Activated CD4-positive, alpha-beta T cell treated with anti-CD3 and anti-CD28 coated beads for 36 hours (primary cell): ENCODE measurements at places on chromosomes 2 and 18. TPM values are rescaled to one million over a fixed set of nuclear protein-coding genes. Genes with fewer than 3 reads are reported as not detected.

The LONRF2 gene
- 0.04 TPM for total RNA-seq

The ARHGEF4 gene
- 1.2 TPM for total RNA-seq

The NOSTRIN gene
- not detected for total RNA-seq

The DNAH6 gene
- total RNA-seq = 1.3 TPM

The RIT2 gene
- not detected for total RNA-seq

The IL1F10 gene
- total RNA-seq = not detected

DNA sequence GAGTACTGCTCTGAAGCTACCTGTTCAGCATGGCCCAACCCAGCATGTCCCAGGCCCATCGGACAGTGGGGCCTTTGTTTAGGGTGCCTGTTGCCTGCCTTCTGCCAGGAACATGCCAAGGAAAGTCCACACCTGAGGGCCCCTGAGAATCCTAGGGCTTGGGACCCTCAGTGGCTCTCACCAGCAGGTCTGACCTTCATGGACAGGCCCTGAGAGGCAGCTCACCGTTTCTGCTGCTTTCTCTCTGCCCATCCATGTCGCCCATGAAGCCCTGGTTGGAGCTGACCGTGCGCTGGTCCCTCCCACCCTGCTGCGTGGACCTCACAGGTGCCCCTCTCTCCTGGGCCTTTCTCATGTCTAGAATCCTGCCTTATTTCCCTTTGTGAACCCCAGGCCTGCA is 124.0 kb downstream of the GBX2 start:
- peaks cover 25% of the 10 kb centered on the region for H3K27me3 ChIP-seq
- no peaks in the 10 kb centered on the region for H3K36me3 ChIP-seq
- H3K4me3 ChIP-seq = no peak overlapping the region
- no peak overlapping the region for H3K27ac ChIP-seq
- no peaks in the 10 kb centered on the region for H3K4me1 ChIP-seq
- DNase-seq = no peak

DNA sequence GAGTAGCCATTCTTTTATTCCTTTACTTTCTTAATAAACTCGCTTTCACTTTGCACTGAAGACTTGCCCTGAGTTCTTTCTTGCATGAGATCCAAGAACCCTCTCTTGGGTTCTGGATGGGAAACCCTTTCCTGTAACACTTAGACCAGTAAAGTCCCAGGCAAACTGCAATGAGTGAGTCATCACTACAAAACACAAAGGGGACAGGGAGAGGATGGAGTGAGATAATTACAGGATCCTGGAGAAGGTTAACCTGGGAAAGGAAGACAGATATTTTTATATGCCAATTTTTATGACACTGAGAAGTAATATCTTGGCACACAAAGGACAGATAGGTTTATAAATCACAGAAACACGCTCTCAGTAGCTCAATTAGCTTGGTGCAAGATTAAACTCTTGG is 48.7 kb downstream of the EHD3 start:
- no peak for DNase-seq
- no peak overlapping the region for H3K4me3 ChIP-seq
- no peaks in the 10 kb centered on the region for H3K36me3 ChIP-seq
- peaks cover 9% of the 10 kb centered on the region for H3K4me1 ChIP-seq
- H3K27me3 ChIP-seq = no peaks in the 10 kb centered on the region
- H3K27ac ChIP-seq = no peak overlapping the region

- peak overlapping the region; percentile 96 for H3K27ac ChIP-seq
- peak overlapping the region; percentile 83 for H3K4me3 ChIP-seq
- H3K36me3 ChIP-seq = peaks cover 63% of the 10 kb centered on the region
- no peaks in the 10 kb centered on the region for H3K27me3 ChIP-seq
- H3K4me1 ChIP-seq = peaks cover 66% of the 10 kb centered on the region
- peak; percentile 89 for DNase-seq
These were observed 9.5 kb downstream of the NFATC1 start for GRCh38 chr18:79405019-79405780.

DNA sequence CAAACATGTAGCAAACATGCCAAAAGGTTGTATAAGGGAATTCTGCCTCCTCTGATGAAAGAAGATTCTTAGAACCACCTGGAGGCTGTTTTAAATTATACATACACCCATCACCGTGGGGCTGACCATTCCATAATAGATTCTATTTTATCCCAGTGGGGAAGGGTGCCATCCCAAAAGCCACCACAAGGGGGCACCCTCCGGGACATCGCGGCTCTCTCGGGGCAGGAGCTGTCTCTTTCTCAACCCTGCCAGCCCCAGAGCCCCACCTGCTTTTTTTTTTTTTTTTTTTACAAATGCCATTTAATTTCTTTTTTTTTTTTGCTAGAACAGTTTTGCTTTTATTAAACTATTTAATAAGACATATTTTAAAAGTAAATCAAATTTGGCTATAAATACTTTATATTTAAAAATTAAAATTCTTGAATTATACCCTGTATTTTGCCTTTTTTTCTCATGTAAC is 8.6 kb upstream of the MTCL1 start:
- peak; percentile 84 for DNase-seq
- H3K4me3 ChIP-seq = no peak overlapping the region
- no peaks in the 10 kb centered on the region for H3K4me1 ChIP-seq
- no peaks in the 10 kb centered on the region for H3K36me3 ChIP-seq
- no peak overlapping the region for H3K27ac ChIP-seq

DNA sequence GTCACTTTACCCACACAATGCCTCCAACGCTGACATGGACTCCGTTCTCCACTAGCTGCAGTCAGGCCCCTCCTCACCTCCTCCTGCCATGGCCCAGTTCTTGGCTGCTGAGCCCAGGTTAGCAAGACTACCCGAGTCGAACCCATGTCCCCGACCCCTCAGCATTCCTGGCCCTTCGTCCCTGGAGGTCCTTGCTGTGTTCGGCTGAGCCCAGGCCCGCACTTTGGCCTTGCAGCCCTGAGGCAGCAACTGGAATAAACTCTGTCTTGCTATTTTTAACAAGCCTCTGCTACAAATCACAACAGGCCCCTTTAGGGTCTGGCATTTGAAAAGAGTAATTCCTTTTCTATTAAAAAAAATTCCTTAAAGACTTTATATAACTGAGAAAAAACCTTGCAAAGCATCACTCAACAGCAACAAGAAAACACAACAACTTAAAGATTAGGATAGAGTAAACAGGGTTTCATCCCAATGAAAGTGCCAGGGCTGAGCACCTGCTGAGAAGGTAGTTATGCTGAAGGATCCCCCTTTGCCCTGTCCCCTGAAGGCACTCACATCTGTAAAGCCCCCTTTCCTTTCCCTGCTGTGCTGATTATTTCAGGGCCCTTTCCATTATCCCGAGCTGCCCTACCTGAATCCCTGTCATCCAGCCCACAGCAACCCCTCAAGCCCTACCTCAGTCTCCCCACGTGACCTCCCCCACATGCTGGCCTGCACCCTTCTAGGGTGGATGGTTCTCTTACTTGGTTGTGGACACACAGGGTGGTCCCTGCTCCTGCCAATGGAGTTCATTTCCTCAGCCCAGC is 120.0 kb upstream of the SNTG2 start:
- no peak overlapping the region for H3K4me3 ChIP-seq
- H3K36me3 ChIP-seq = no peaks in the 10 kb centered on the region
- H3K27me3 ChIP-seq = peaks cover 1% of the 10 kb centered on the region
- H3K4me1 ChIP-seq = peaks cover 4% of the 10 kb centered on the region
- no peak overlapping the region for H3K27ac ChIP-seq

DNA sequence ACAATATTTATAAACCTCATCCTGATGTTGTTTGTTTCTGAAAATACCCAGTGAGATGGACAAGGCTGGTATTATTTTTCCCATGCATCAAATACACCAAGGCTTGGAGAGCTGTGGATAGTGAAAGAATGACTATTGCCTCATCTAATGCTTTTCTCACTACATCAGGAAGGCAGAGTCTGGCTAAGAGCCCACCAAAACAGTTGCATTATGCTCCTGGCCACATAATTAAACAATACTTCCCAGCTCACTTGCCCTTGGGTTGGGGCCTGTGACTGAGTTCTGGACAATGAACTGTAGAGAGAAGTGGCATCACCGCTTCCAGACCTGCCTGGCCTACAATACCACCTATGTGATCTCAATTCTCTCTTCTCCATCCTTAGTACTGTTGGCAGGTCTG is 46.4 kb upstream of the REEP1 start:
- no peaks in the 10 kb centered on the region for H3K4me1 ChIP-seq
- H3K27ac ChIP-seq = no peak overlapping the region
- H3K27me3 ChIP-seq = no peaks in the 10 kb centered on the region
- no peaks in the 10 kb centered on the region for H3K36me3 ChIP-seq
- no peak overlapping the region for H3K4me3 ChIP-seq
- DNase-seq = no peak

DNA sequence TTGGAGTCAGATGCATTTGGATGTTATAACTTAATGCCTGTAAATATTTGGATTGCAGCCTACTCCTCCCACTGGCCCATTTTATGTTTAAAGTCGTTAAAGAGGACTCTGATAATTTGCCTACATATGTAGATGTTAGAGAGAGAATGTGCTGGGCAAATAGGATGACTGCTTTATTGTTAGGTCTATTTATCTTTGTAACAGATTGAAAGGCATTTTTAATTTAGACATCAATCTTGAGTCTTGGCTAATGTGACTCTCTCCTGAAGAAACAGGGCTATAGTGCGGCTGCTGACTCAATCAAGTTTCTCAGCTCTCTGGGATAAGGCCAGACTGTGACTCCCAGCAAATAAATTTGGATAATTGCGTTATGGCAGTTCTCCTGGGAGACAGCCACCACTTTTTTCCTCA is 1101.4 kb downstream of the CBLN2 start:
- H3K27ac ChIP-seq = no peak overlapping the region
- no peaks in the 10 kb centered on the region for H3K4me1 ChIP-seq
- no peak for DNase-seq
- no peaks in the 10 kb centered on the region for H3K27me3 ChIP-seq

DNA sequence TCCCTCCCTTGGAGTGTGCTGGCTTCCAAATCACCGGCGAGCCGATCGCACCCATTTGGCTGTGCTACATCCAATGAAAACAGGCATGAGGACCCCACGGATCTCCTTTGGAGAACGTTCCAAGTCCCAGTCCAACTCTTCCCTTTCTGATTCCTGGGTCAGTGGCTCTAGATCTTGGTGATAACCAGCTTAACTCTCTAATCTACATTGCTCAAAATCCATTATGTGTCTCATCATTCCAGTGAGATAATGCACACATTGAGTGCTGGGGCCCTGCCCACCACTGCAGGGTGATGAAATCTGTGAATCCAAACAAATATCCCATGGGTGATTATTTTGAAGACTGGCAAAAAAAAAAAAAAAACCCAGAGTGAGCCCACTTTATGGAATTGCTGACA is 232.7 kb upstream of the COPS8 start:
- no peak for DNase-seq
- H3K4me3 ChIP-seq = no peak overlapping the region
- H3K36me3 ChIP-seq = no peaks in the 10 kb centered on the region
- no peak overlapping the region for H3K27ac ChIP-seq

DNA sequence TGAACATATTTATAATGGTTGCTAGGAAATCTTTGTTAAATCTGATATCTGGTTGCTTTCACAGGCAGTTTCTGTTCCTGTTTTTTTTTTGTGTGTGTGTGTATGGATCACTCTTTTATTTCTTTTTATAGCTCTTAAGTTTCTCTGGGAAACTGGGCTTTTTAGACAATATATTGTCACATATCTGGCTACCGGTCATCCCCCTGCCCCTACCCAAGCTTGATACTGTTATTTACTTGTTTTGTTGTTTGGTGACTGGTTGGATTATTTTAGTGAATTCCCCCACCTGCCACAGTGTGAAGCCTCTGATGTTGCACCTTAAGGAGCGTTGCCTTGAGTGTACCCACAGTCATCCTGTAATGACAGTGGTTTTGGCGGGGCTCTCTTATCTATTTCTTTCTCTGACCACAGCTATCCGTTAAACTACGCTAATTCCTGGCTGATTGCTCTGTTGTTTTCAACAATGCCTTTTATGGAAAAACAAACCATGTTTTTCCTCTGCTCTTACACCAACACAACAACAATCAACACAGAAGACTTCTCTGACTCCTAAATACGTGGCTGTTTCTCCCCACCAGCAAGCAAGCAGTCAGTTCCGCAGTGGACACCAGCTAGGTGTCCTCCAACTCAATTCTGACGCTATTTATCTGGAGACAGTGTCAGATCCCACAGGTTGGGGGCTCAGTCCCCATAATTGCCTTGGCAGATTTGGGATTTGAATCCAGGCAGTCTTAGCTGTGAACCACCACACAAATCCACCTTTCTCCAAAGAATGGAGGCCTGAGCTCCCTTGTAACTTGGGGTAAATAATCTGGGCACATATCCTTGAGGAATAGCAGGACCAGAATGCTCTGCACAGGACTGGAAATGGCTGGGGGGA is 10.9 kb downstream of the GNLY start:
- H3K27ac ChIP-seq = no peak overlapping the region
- H3K36me3 ChIP-seq = no peaks in the 10 kb centered on the region
- peaks cover 29% of the 10 kb centered on the region for H3K4me1 ChIP-seq
- no peak overlapping the region for H3K4me3 ChIP-seq
- peaks cover 7% of the 10 kb centered on the region for H3K27me3 ChIP-seq

GRCh38 chr2:176104316-176105077 is 2.6 kb upstream of the HOXD11 start:
- no peak for DNase-seq
- no peaks in the 10 kb centered on the region for H3K36me3 ChIP-seq
- peaks cover 23% of the 10 kb centered on the region for H3K4me1 ChIP-seq
- peaks cover 75% of the 10 kb centered on the region for H3K27me3 ChIP-seq
- H3K27ac ChIP-seq = no peak overlapping the region

GRCh38 chr18:10590412-10590811 is 64.6 kb downstream of the NAPG start:
- no peak for DNase-seq
- no peak overlapping the region for H3K27ac ChIP-seq
- H3K4me1 ChIP-seq = no peaks in the 10 kb centered on the region
- H3K36me3 ChIP-seq = no peaks in the 10 kb centered on the region

DNA sequence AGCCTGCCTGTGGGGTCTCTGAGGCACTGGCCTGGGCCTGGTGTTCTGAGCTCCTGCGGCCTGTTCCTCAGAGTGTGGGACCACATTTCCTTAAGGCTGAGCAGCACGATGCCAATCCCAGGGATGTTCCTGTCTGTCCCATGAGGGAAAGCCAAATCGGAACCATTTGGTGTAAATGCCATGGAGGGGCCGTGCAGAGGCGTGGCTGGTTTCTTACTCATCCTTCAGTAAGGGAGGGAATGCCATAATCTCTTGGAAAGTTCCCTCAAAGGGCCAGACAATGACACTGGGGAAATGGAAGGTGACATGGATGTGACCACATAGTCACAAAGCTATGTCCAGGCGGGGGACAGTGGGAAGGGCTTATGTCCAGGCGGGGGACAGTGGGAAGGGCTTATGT is 14.4 kb upstream of the PTMA start:
- H3K4me3 ChIP-seq = no peak overlapping the region
- no peaks in the 10 kb centered on the region for H3K4me1 ChIP-seq
- no peak overlapping the region for H3K27ac ChIP-seq
- DNase-seq = no peak
- H3K36me3 ChIP-seq = no peaks in the 10 kb centered on the region
- H3K27me3 ChIP-seq = no peaks in the 10 kb centered on the region
